DND-41 (cell line): ENCODE measurements at places on chromosomes 7 and 10.
A peak's percentile ranks its signal among the peaks of the same experiment; 100 is the strongest.

DNA sequence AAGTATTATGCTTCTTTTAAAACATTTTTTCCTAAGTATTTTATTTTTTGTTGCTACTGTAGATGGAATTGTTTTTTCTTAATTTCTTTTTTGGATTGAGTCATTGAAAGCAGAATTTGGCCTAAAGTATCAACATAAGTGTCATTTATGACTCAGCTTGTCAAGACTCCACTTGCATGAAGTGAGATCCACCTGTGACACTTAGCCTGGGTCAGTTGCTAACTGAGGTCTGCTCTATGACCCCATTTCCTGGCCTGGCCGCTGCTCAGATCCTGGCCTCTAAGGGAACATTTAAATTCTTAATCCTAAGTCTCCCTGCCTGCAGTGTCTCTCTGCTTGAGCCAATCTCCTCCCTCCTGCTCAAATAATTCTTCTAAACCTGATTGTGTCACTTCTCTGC lies 35.5 kb downstream of the TMEM270 start:
- no peak for DNase-seq
- no peaks in the 10 kb centered on the region for H3K27me3 ChIP-seq
- H3K4me3 ChIP-seq: no peak overlapping the region
- H3K36me3 ChIP-seq: no peaks in the 10 kb centered on the region

DNA sequence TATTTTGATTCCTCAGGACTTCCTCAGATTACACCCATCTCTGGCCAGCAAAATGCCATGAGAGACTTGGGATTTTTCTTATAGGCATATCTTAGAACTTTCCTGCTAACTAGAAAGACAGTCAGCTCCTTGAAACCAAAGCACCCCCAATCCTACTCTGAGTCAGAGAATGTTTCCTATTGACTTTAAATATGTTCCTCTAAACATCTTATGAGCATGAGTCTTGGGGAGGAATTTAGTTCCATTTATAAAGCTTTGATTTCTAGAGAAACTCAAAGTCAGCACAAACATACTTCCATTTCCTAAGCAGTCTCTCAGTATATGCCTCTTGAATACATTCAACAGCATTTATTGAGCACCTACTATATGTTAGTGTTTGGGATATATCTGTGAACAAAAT lies 128.5 kb downstream of the INHBA start:
- no peaks in the 10 kb centered on the region for H3K27me3 ChIP-seq
- no peak for DNase-seq
- H3K36me3 ChIP-seq: no peaks in the 10 kb centered on the region
- H3K4me3 ChIP-seq: no peak overlapping the region

- H3K36me3 ChIP-seq: no peaks in the 10 kb centered on the region
- DNase-seq: no peak
- no peak overlapping the region for H3K27ac ChIP-seq
Observed at GRCh38 chr7:37410305-37411229, 38.1 kb downstream of the ELMO1 start.

DNA sequence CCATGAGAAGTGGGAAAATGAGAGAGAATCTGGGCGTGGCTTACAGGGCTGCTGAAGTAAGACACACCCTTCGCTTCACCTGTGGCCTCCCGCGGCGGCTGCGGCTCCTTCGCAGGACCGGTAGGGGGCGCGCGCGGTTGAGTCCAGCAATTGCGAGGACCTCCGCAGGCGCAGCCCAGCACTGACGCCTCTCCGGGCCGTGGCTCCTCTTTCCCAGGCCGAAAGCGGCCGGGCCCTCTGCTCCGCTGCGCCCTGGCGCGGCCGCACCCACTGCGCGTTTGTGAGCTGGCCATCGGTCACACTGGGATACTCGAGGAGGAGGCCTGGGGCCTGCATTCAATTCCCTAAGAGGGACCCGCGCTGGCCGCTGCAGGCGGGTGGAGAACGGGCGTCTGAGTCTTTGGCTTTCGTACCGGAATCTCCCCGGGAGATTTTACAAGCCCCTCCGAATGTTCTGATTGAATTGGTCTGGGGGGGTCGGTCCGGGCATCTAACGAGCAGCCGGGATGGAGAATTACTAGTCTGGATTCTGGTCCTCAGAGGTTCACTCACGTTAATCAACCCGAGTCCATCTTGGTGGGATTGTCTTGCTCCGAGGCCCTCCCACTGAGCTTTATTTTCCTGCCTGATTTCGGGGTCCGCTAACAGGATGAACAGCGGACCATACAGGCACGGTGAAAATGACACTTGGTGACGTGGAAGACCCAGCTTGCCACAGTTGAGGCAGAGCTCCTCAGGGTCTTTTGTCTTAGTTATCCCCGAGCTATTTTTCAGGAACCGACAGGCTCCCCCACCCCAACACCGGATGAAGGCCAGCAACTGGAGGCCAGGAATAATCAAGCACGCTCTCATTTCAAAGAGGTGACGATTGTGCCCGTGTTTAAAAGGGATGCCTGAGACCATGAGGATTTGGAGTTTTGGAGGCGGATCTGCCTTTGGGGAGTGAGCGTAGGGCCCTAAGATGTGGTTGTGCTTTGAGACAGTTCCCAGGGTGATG lies at the start of gene LRRD1:
TSS of gene LRRD1 (minus strand) at position 215 of the 997 bp plus-strand sequence. CDS start 13,940 bp downstream, outside the sequence.
- peak; percentile 77 for DNase-seq
- no peaks in the 10 kb centered on the region for H3K27me3 ChIP-seq
- no peak within 1 kb of the TSS for H3K27ac ChIP-seq
- no peaks in the 10 kb centered on the region for H3K36me3 ChIP-seq
- peaks cover 7% of the 10 kb centered on the region for H3K4me1 ChIP-seq

- no peak for DNase-seq
- H3K4me3 ChIP-seq: no peak overlapping the region
- H3K4me1 ChIP-seq: no peaks in the 10 kb centered on the region
- H3K27me3 ChIP-seq: peaks cover 17% of the 10 kb centered on the region
- H3K27ac ChIP-seq: no peak overlapping the region
Observed at GRCh38 chr10:120422457-120422856, 34.6 kb upstream of the PLPP4 start.

- no peak overlapping the region for H3K27ac ChIP-seq
- no peaks in the 10 kb centered on the region for H3K4me1 ChIP-seq
- no peak overlapping the region for H3K4me3 ChIP-seq
- H3K36me3 ChIP-seq: no peaks in the 10 kb centered on the region
- H3K27me3 ChIP-seq: no peaks in the 10 kb centered on the region
Observed at GRCh38 chr7:69775231-69775771, 177.0 kb downstream of the AUTS2 start.

GRCh38 chr7:29989257-29989995 lies at the start of gene SCRN1:
Gene SCRN1 (minus strand): TSS chr7:29989801. CDS start chr7:29969067, 20,734 bp downstream.
- no peak within 1 kb of the TSS for H3K4me3 ChIP-seq
- no peaks in the 10 kb centered on the region for H3K36me3 ChIP-seq
- DNase-seq: no peak
- no peak within 1 kb of the TSS for H3K27ac ChIP-seq
- H3K4me1 ChIP-seq: no peaks in the 10 kb centered on the region

DNA sequence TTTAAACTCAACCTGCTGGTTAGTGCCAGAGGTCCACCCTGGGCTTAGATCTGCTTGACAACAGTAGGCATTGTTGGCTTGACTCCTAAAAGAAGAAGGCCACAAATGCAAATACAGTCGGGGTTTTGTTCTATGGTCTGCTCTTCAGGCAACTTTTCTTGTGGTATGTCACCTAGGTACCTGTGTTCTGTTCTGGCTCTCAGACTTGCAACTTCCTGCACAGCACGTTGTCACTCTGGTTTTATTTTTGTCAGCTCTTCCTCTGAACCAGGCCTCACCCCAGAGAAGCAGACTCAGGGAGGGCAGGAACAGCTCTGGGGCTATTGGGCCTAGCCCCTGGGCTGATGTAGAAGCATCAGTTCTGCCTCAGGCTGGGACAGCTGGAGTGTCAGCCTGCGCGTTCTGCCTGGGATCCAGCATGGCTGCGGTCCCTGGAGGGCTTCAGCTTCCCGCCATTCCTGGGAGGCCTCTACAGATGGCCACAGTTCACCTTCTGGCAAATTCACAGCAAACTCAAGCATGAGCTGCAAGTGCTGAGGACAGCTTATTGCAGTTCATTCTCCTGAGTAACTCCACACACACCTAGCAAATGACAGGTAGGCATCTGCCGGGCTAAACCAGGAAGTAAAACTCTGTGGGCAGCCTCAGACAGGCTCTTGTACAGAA lies 11.0 kb upstream of the PDCD4 start:
- H3K36me3 ChIP-seq: no peaks in the 10 kb centered on the region
- no peak overlapping the region for H3K4me3 ChIP-seq
- H3K4me1 ChIP-seq: peaks cover 24% of the 10 kb centered on the region
- DNase-seq: no peak
- no peaks in the 10 kb centered on the region for H3K27me3 ChIP-seq

GRCh38 chr7:106119719-106120118 lies 7.6 kb upstream of the SYPL1 start:
- no peak overlapping the region for H3K4me3 ChIP-seq
- no peaks in the 10 kb centered on the region for H3K36me3 ChIP-seq
- H3K27ac ChIP-seq: no peak overlapping the region
- no peak for DNase-seq
- H3K4me1 ChIP-seq: no peaks in the 10 kb centered on the region
- H3K27me3 ChIP-seq: no peaks in the 10 kb centered on the region

GRCh38 chr7:28554802-28555471 lies 142.6 kb downstream of the CREB5 start:
- no peak overlapping the region for H3K27ac ChIP-seq
- H3K4me3 ChIP-seq: no peak overlapping the region
- DNase-seq: no peak
- no peaks in the 10 kb centered on the region for H3K36me3 ChIP-seq
- peaks cover 6% of the 10 kb centered on the region for H3K27me3 ChIP-seq

DNA sequence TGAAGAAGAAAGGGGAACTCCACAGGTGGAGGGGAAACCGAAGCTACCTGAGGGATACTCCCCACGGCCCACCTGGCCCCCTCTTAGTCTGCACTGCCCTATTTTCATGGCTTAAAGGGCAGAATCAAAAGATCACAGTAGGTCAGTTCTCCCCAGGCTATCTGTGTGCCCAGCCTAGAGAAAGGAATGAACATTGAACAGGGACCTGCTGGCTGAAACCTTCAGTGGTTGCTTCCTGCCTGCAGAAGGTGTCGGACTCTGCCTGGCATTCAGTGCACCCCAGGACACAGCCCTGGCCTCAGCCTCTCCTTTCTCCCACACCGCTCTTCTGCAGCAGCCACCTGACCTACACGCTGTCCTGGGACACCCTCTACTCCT lies 74.5 kb downstream of the PRKAG2 start:
- H3K4me1 ChIP-seq: no peaks in the 10 kb centered on the region
- no peak overlapping the region for H3K4me3 ChIP-seq
- DNase-seq: no peak
- H3K27ac ChIP-seq: no peak overlapping the region

DNA sequence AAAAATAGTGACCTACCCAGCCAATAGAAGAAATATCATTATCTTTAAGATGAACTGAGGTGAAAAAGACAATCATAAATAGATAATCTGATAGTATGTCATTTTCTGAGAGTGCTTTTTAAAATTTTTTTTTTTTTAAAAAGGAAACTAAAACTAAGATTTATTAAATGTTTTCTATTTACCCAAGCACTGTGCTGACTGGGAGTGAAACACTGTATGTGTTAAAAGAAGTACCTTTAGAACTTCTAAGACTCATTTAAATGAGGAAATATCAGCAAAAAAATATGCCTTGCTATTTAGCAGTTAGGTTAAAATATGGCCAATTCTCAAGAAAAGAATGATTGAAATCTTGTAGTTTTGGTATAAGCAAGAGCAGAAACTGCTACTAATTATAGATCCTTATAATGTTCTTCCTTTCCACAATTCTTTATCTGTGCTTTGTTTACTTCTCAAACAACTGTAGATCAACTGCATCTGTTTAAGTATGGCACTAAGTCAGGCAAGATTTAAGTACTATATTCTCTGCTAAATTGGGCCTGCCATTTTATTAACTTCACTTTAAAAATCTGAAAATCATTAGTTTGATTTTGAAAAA lies 39.5 kb upstream of the WNT2 start:
- H3K4me1 ChIP-seq: no peaks in the 10 kb centered on the region
- H3K4me3 ChIP-seq: no peak overlapping the region
- no peak for DNase-seq
- no peak overlapping the region for H3K27ac ChIP-seq
- H3K27me3 ChIP-seq: peaks cover 5% of the 10 kb centered on the region

DNA sequence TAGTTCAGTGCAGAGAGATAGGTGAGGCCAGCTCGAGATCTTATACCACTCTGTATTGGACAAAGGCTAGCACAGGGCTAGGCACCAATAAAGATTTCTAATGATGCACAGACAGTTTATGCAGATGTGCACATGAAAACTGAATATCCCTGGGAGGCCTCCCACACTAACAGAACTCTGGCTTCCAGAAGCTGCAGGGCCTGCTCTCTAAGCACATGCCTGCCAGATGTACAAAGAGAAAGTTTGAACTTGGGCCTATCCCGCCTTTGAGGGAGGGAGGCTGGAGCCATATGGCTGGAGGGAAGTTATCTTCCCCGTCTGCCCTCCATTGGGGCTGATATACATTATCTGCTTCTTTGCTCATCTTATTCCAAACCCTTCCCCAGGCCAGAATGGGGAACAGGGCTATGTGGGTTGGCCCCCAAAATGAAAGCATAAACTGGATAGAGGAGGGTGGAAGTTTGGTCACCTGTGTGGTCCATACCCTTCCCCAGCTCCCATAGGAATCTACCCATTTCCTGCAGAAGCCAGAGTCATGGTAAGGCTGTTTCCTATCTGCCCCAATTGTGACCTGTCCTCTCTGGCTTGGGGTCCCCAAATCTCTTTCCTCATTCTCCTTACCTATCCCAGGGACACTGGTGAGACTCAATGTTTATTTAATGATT lies 3.8 kb downstream of the KAZALD1 start:
- peaks cover 31% of the 10 kb centered on the region for H3K4me1 ChIP-seq
- H3K27ac ChIP-seq: no peak overlapping the region
- H3K4me3 ChIP-seq: no peak overlapping the region
- no peaks in the 10 kb centered on the region for H3K27me3 ChIP-seq

GRCh38 chr10:114743521-114744231 lies 77.9 kb upstream of the FHIP2A start:
- no peaks in the 10 kb centered on the region for H3K36me3 ChIP-seq
- no peaks in the 10 kb centered on the region for H3K27me3 ChIP-seq
- no peaks in the 10 kb centered on the region for H3K4me1 ChIP-seq
- no peak overlapping the region for H3K27ac ChIP-seq

DNA sequence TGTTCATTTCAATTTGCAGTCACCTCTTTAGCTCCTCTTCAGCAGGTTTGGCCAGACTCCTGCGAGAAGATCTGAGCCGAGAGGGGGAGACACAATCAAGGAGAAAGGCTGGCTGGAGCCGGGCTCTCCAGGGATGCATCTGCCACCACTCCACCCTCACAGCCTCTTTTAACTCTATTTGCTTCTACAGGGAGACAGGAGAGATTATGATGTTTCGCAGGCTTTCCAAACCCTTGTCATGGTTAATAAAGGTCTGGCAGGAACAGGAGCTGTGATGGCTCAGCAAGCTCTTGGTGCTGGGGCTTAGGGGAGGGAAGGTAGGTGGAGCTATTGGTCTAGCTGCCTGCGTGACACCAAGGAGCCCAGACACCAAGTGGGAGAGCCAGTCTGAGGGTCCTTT lies 448.1 kb upstream of the PODXL start:
- H3K36me3 ChIP-seq: no peaks in the 10 kb centered on the region
- H3K27ac ChIP-seq: no peak overlapping the region
- H3K4me1 ChIP-seq: no peaks in the 10 kb centered on the region
- H3K27me3 ChIP-seq: peaks cover 6% of the 10 kb centered on the region
